ENCODE measurements at places on chromosomes 4 and X. TPM values are rescaled to one million over a fixed set of nuclear protein-coding genes. Genes with fewer than 3 reads are reported as not detected.
A peak's percentile ranks its signal among the peaks of the same experiment; 100 is the strongest.

DNA sequence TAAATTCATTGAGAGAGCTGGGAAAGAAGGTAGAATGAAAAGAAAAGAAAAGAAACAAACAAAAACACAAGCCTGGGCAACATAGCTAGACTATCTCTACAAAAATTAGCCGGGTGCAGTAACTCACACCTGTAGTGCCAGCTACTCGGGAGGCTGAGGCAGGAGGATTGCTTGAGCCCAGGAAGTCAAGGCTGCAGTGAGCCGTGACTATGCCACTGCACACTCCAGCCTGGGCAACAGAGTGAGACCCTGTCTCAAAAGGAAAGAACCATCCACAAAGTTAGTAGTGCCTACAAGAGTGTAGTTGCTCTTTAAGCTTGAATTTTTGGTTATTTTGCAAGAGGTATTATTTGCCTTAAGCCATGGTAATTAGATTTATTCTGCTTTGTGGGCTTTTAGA, 157.7 kb downstream of the CBR4 start:
- H3K27ac ChIP-seq = no peak overlapping the region
- H3K27me3 ChIP-seq = no peaks in the 10 kb centered on the region
- no peak overlapping the region for H3K4me3 ChIP-seq
- DNase-seq = no peak
- no peaks in the 10 kb centered on the region for H3K36me3 ChIP-seq
- peaks cover 80% of the 10 kb centered on the region for H3K4me1 ChIP-seq

- H3K27ac ChIP-seq = no peak overlapping the region
- no peak overlapping the region for H3K4me3 ChIP-seq
Measured at GRCh38 chrX:125193921-125194320, 125.8 kb upstream of the TEX13C start.

- no peaks in the 10 kb centered on the region for H3K36me3 ChIP-seq
- no peak overlapping the region for H3K4me3 ChIP-seq
- no peak overlapping the region for H3K27ac ChIP-seq
- no peaks in the 10 kb centered on the region for H3K4me1 ChIP-seq
- no peak for DNase-seq
Measured at GRCh38 chr4:113040793-113041192, 8.7 kb upstream of the ANK2 start.

- H3K4me1 ChIP-seq = no peaks in the 10 kb centered on the region
- H3K4me3 ChIP-seq = no peak overlapping the region
- H3K27ac ChIP-seq = no peak overlapping the region
Measured at GRCh38 chrX:1221296-1221845, 8.9 kb upstream of the CRLF2 start.

- DNase-seq = peak; percentile 66
- H3K4me1 ChIP-seq = no peaks in the 10 kb centered on the region
- H3K27ac ChIP-seq = no peak overlapping the region
- H3K36me3 ChIP-seq = no peaks in the 10 kb centered on the region
Measured at GRCh38 chr4:17447675-17448298, 64.1 kb downstream of the QDPR start.

GRCh38 chr4:42483426-42484379, 86.4 kb downstream of the SHISA3 start:
- no peaks in the 10 kb centered on the region for H3K4me1 ChIP-seq
- no peaks in the 10 kb centered on the region for H3K27me3 ChIP-seq
- H3K36me3 ChIP-seq = no peaks in the 10 kb centered on the region
- DNase-seq = no peak

GRCh38 chr4:87251106-87251505, 30.7 kb upstream of the KLHL8 start:
- peaks cover 7% of the 10 kb centered on the region for H3K4me1 ChIP-seq
- no peaks in the 10 kb centered on the region for H3K27me3 ChIP-seq
- H3K4me3 ChIP-seq = no peak overlapping the region
- no peaks in the 10 kb centered on the region for H3K36me3 ChIP-seq
- peak; percentile 14 for DNase-seq

GRCh38 chr4:74307170-74307569, 1.1 kb upstream of the EPGN start:
- H3K4me3 ChIP-seq = no peak overlapping the region
- H3K27me3 ChIP-seq = no peaks in the 10 kb centered on the region
- H3K36me3 ChIP-seq = no peaks in the 10 kb centered on the region
- H3K4me1 ChIP-seq = no peaks in the 10 kb centered on the region
- DNase-seq = no peak

DNA sequence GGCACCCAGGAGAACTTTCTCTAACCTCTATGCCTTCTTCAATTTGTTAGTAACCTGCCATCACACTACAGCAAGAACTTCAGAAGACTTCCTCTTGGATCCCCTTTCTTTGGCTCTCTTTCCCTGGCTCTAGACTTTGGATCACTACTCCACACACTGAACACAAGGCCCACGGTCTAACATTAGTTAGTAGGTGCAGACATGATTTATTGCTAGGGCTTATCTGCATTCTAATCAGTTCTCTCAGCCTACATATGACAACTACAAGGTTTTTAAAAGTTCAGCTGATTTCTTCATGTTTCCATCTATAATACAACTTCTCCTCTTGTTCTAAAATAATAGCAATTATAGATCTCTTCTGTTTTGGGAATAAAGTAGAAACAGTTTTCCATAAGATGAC, 209.1 kb upstream of the ANXA10 start:
- no peak for DNase-seq
- H3K36me3 ChIP-seq = no peaks in the 10 kb centered on the region
- H3K27ac ChIP-seq = no peak overlapping the region
- H3K4me1 ChIP-seq = no peaks in the 10 kb centered on the region

DNA sequence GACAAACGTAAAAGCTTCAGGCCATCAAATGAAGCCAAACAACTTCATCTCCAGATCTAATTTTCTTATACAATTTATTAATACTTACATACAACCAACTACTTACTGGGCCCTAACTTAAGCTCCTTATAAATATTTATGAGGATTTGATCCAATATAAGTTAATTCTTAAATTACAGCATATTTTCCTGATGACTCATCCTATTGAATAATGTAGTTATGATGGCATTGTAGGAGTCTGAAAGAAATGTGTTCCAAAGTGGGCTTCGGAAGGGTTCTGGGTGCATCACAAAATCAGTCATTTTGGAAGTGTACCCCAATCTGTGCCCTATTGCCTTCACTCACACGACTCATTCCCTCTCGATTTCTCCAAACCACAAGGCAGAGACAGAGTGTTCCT, 455.1 kb upstream of the CTSO start:
- no peak overlapping the region for H3K27ac ChIP-seq
- no peaks in the 10 kb centered on the region for H3K4me1 ChIP-seq

- DNase-seq = no peak
- no peaks in the 10 kb centered on the region for H3K4me1 ChIP-seq
- H3K4me3 ChIP-seq = no peak overlapping the region
- no peak overlapping the region for H3K27ac ChIP-seq
- H3K27me3 ChIP-seq = no peaks in the 10 kb centered on the region
Measured at GRCh38 chrX:38954520-38954919, 153.3 kb downstream of the MID1IP1 start.

- H3K36me3 ChIP-seq = no peaks in the 10 kb centered on the region
- no peak overlapping the region for H3K4me3 ChIP-seq
- H3K27ac ChIP-seq = no peak overlapping the region
Measured at GRCh38 chr4:182042945-182043344, 200.3 kb upstream of the TENM3 start.

GRCh38 chrX:153877571-153878261, 8.3 kb downstream of the L1CAM start:
- no peaks in the 10 kb centered on the region for H3K4me1 ChIP-seq
- DNase-seq = no peak
- H3K27ac ChIP-seq = no peak overlapping the region
- H3K4me3 ChIP-seq = no peak overlapping the region

DNA sequence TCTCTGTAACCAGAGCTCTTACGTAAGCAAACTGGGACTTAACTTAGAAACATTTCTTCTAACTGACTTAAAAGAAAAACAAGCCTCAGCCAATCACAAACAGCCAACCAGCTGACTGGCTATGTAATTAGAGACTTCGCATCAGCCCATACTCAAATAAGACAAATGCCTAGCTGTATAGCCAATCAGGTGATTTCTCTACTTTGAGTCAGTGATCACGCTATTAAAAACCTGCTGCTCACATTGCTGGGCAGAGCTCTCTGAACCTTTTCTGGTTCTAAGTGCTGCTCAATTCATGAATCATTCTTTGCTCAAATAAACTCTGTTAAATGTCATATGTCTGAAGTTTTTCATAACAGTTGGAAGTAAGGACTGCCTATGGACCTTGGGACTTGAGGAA, 9.9 kb upstream of the SMIM10L2A start:
- H3K27me3 ChIP-seq = no peaks in the 10 kb centered on the region
- no peaks in the 10 kb centered on the region for H3K36me3 ChIP-seq
- DNase-seq = no peak
- no peak overlapping the region for H3K27ac ChIP-seq
- H3K4me1 ChIP-seq = no peaks in the 10 kb centered on the region
- no peak overlapping the region for H3K4me3 ChIP-seq

DNA sequence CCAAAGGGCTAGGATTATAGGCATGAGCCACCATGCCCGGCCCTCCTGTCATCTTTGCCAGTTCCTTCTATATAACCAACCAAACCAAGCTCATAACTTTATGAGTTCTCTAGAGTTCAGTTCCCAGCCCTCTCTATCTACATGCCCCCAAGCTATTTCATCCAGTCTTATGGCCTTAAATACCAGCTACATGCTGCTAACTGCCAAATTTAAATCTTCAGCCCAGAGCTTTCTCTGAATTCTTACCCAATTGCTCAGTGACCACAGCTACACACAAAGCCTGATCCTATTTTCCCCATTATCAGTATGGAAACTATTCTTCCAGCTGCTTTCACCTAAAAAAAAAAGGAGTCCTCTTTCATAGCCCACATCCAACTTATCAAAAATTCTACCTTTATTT, 23.1 kb downstream of the TMEM184C start:
- no peak for DNase-seq
- H3K36me3 ChIP-seq = no peaks in the 10 kb centered on the region
- H3K27ac ChIP-seq = no peak overlapping the region
- no peaks in the 10 kb centered on the region for H3K4me1 ChIP-seq
- no peak overlapping the region for H3K4me3 ChIP-seq

DNA sequence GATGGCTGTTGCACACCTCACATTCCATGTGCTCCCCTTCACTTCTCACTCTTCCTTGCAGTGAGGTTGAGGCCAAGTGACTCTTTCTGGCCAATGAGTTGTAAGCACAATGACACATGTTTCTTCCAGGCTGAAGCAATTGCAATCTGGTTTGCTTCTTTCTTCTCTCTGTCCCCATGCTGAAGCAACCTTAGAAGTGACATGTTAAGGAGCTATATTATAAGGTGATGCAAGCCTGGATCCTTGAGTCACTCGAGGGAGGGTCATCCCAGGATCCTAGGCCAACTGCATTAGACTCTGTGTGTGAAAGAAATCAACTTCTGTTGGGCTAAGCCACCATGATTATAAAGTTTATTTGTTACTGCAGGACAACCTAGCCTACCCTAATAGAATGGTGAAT, 45.5 kb upstream of the HS3ST1 start:
- H3K4me3 ChIP-seq = no peak overlapping the region
- H3K4me1 ChIP-seq = no peaks in the 10 kb centered on the region
- H3K27ac ChIP-seq = no peak overlapping the region
- no peaks in the 10 kb centered on the region for H3K36me3 ChIP-seq
- no peak for DNase-seq

- no peaks in the 10 kb centered on the region for H3K36me3 ChIP-seq
- DNase-seq = no peak
- H3K27me3 ChIP-seq = no peaks in the 10 kb centered on the region
- no peak overlapping the region for H3K27ac ChIP-seq
- no peaks in the 10 kb centered on the region for H3K4me1 ChIP-seq
- H3K4me3 ChIP-seq = no peak overlapping the region
Measured at GRCh38 chrX:45598861-45599260, 398.2 kb upstream of the DIPK2B start.

- H3K4me3 ChIP-seq = no peak overlapping the region
- no peaks in the 10 kb centered on the region for H3K36me3 ChIP-seq
- no peak overlapping the region for H3K27ac ChIP-seq
- no peak for DNase-seq
- no peaks in the 10 kb centered on the region for H3K4me1 ChIP-seq
Measured at GRCh38 chrX:68758671-68759070, 70.2 kb upstream of the EFNB1 start.

- H3K27ac ChIP-seq = no peak within 1 kb of the TSS
- peaks cover 5% of the 10 kb centered on the region for H3K4me1 ChIP-seq
- no peaks in the 10 kb centered on the region for H3K36me3 ChIP-seq
- H3K4me3 ChIP-seq = no peak within 1 kb of the TSS
Measured at GRCh38 chr4:73853246-73853704, at the start of gene PF4V1. TSS of gene PF4V1 (plus strand) at chr4:73853296. CDS start at chr4:73853363, 67 bp downstream.

- no peak for DNase-seq
- no peaks in the 10 kb centered on the region for H3K4me1 ChIP-seq
- no peak overlapping the region for H3K4me3 ChIP-seq
- no peaks in the 10 kb centered on the region for H3K27me3 ChIP-seq
Measured at GRCh38 chr4:143726714-143727113, 26.2 kb upstream of the FREM3 start.

- no peak overlapping the region for H3K27ac ChIP-seq
- H3K36me3 ChIP-seq = no peaks in the 10 kb centered on the region
- H3K4me1 ChIP-seq = peaks cover 4% of the 10 kb centered on the region
- DNase-seq = no peak
Measured at GRCh38 chr4:79996851-79997250, 76.2 kb downstream of the ANTXR2 start.

DNA sequence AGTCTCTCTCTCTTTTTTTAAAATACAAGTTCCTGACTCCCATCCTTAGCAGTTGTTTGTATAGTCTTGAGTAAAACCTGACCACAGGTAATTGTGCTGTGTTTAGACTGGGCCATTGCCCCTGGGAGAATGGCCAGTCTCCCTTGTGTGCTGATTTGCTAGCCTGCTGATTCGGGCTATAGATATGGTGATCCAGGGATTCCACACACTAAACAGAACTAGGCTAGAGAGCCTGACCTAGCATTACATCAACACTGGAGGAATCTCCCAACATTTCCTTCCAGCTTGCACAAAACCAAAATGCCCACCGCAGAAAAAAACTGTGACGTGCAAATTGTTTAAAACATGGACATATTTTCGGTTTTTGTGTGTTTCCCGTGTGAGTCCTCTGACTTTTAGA, 5.1 kb downstream of the UPRT start:
- peaks cover 18% of the 10 kb centered on the region for H3K4me1 ChIP-seq
- H3K36me3 ChIP-seq = no peaks in the 10 kb centered on the region
- DNase-seq = no peak
- no peak overlapping the region for H3K27ac ChIP-seq
- H3K27me3 ChIP-seq = no peaks in the 10 kb centered on the region

GRCh38 chr4:147509386-147509785, 28.5 kb downstream of the EDNRA start:
- no peaks in the 10 kb centered on the region for H3K36me3 ChIP-seq
- H3K4me3 ChIP-seq = no peak overlapping the region
- H3K27ac ChIP-seq = no peak overlapping the region
- H3K4me1 ChIP-seq = peaks cover 5% of the 10 kb centered on the region
- DNase-seq = no peak

Gene POF1B
- 4.6 TPM for total RNA-seq

Gene FOXR2
- not detected for total RNA-seq

Gene DCAF12L1
- total RNA-seq = not detected

Gene IL2RG
- total RNA-seq = 0.86 TPM

Gene MAP3K15
- total RNA-seq = not detected

Gene TEX13A
- not detected for total RNA-seq

Gene PHOX2B
- total RNA-seq = not detected

Gene UGT2B15
- not detected for total RNA-seq

Gene TEX13C
- not detected for total RNA-seq

Gene OTC
- total RNA-seq = not detected

Gene CETN2
- 24.5 TPM for total RNA-seq

Gene MAGEB17
- not detected for total RNA-seq

Gene CPXCR1
- total RNA-seq = not detected

Gene CYTL1
- not detected for total RNA-seq

Gene VCX3B
- total RNA-seq = 0.42 TPM

Gene ATP5ME
- 896 TPM for total RNA-seq

Gene PDK3
- total RNA-seq = 6.0 TPM
